NCI-H2029 (cell line): ENCODE measurements at places on chromosomes 5 and 9.

GRCh38 chr5:130616161-130616560 is 548.9 kb downstream of the HINT1 start:
- no peak for DNase-seq

GRCh38 chr5:126754609-126755008 is 22.3 kb upstream of the LMNB1 start:
- no peak for DNase-seq

DNA sequence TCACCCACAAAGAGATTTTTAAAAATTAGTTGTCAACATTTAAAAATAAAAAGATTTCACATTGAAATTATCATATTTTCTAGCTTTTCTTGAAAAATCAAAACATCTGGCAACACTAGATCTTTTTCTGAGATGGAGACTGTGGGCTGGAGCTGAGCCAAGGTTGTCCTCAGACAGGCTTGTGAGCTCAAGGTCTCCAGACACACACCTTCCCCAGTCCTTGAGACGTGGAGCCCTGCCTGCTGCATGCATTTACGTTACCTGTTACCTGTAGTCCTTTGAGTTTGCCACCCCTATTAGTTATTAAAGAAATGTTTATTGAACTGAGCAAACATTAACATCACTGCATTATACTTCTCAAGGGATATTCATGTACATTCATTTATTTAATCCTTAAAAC is 87.5 kb upstream of the TLE1 start:
- DNase-seq = peak; percentile 55

GRCh38 chr5:67165526-67166459 is 30.8 kb downstream of the CD180 start:
- DNase-seq = peak; percentile 73

DNA sequence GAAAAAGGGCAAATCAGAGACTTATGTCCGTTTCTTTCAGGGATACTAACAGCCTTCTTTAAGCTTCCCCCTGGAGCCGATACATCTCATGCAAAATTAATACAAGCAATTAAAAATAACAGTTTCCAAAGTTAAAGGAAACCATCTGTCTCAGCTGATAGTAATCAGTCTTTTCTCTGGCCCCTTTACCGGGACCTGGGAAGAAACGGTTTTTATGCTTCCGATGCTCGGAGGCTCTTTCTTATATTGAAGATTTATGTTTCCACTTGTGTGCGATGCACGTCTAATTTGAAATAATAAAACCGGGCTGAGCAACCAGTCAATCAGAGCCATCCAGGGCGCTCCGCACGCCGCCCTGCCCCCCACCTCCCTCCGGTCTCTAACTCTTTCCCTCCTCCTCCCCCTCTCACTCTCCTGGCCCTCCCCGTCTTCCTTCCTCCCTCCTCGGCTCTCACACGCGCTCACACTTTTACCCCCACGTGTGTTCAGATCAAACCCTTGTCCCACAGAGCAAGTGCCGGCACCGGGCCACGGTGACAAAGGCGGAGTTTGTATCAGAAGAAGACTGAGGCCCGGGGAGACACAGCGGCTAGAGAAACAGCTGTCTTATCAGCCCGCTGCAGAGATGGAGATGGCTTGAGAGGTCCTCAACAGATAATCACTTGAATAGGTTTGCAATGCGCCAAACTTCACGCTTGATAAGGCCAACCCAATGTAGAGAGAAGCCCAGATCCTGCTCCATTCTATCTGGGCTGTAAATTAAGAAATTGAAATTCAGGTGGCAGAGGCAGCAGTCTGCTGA is 5.1 kb upstream of the ELAVL2 start:
- DNase-seq = no peak
